WERI-Rb-1 (cell line): ENCODE measurements at places on chromosomes 2 and 18.

GRCh38 chr18:74065366-74065765 lies 82.3 kb downstream of the FBXO15 start:
- no peak for DNase-seq

GRCh38 chr18:5995626-5996025 lies 100.3 kb upstream of the TMEM200C start:
- no peak for DNase-seq

GRCh38 chr2:216671791-216672343 lies 23.5 kb downstream of the IGFBP5 start:
- DNase-seq = no peak

DNA sequence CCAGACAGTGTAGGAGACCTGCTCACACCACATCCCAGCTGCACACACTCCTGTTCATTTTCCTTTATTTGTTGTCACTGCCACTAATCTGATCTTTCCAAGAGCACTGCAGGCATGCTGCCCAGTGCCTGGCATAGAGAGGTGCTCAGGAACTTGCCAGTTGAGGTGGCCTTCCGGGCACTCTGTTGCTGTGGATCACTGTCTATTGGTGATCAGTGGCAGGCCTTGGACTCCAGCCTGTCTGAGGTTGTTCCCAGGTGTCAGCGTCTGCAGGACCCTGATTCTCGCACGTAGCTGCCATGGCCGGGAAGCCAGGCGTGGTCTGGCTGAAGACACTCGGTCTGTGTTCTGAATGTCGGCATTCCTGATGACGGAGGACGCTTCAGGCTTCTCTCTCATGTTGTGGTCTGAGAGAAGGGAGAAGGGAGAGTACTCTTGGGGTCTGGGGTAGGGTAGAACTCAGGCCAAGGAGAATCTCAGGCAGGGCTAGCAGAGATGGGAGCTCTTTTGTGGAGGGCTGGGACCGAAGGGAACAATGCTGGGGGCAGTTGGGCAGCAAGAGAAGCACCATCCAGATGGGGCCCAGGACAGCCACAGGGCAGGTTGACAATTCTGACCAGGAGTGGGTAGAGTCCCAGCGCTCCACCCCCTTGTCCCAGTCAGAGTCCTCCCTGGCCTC lies 240.9 kb downstream of the MYCN start:
- no peak for DNase-seq

GRCh38 chr18:23714576-23714975 lies 25.3 kb downstream of the LAMA3 start:
- DNase-seq = no peak

GRCh38 chr2:44456946-44457345 lies 95.2 kb downstream of the CAMKMT start:
- no peak for DNase-seq

- no peak for DNase-seq
Observed at GRCh38 chr2:210593166-210593565, 36.8 kb downstream of the CPS1 start.

GRCh38 chr2:218622606-218623365 lies 15.1 kb downstream of the PLCD4 start:
- no peak for DNase-seq

DNA sequence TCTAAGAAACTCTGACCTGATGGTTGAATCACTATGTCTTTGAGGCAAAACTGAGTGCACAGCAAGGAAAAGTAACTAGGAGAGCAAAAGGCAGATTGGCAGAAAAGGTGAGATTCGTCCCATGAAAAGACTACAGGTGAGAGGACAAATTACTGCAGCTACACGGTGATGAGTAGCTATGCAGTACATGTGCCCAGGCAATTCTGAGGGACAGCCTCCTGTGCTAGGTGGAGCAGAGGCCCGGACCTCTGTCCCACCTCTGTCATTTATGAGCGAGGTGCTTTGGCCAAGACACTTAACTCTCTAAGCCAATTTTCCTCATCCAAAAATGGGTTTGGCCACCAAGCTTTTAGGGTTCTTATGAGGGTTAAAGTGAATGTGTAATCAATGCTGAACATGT lies 59.9 kb downstream of the GRB14 start:
- no peak for DNase-seq

DNA sequence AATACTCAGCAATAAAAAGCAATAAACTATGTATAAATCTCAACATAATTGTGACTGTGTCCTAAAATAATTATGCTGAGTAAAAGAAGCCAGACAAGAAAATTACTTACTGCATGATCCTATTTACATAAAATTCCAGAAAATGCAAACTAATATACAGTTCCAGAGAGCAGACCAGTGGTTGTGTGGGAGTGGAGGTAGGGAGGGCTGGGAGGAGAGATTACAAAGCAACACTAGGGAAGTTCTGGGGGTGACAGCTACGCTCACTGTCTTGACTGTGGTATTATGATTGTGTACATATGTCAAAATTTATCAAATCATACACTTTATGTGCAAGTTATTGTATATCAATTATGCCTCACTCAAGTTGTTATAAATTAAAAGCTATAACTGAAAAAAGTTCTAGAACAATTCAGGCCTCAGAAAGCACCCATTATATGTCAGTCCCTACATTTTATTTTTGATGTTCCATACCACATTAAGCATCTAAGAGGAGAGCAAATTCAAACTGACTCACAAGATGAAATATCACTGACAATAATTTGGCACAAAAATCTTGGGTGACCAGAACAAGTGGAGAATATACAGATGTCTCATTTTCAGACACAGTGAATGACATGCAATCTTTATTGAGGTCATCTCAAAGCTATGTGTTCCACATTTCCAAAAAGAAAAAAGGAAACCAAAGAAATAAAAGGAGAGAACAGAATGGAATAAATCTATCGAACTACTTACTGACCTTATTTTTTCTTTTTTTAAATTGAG lies 85.1 kb downstream of the ANTXR1 start:
- no peak for DNase-seq

DNA sequence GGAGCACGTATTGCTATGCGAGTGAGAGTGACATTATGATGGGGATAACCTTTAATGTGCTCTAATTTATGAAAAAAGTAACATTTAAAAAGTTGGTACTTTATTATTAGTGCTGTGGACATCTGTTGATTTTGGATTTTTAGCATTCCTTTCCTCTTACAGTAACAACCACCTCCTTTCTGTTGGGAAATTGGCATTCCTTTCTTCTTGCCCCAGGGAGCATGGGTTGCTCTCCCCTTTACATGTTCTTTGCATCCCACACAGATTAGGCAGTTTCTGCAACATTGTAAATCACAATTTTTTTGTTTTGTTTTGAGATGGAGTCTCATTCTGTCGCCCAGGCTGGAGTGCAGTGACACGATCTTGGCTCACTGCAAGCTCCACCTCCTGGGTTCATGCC lies 300.2 kb downstream of the LPIN1 start:
- DNase-seq = no peak

- no peak for DNase-seq
Observed at GRCh38 chr18:41145516-41145915, 809.5 kb upstream of the PIK3C3 start.

GRCh38 chr2:177289824-177290628 lies 25.5 kb upstream of the NFE2L2 start:
- DNase-seq = no peak

- DNase-seq = no peak
Observed at GRCh38 chr2:200155652-200156051, 150.8 kb upstream of the SPATS2L start.

GRCh38 chr2:88765154-88765888 lies 73.8 kb downstream of the RPIA start:
- DNase-seq = peak; percentile 66
